ENCODE measurements at places on chromosomes 16 and 17. TPM values are rescaled to one million over a fixed set of nuclear protein-coding genes. Genes with fewer than 3 reads are reported as not detected.

GRCh38 chr17:72343911-72344310, 223.1 kb downstream of the SOX9 start:
- DNase-seq, result no peak

DNA sequence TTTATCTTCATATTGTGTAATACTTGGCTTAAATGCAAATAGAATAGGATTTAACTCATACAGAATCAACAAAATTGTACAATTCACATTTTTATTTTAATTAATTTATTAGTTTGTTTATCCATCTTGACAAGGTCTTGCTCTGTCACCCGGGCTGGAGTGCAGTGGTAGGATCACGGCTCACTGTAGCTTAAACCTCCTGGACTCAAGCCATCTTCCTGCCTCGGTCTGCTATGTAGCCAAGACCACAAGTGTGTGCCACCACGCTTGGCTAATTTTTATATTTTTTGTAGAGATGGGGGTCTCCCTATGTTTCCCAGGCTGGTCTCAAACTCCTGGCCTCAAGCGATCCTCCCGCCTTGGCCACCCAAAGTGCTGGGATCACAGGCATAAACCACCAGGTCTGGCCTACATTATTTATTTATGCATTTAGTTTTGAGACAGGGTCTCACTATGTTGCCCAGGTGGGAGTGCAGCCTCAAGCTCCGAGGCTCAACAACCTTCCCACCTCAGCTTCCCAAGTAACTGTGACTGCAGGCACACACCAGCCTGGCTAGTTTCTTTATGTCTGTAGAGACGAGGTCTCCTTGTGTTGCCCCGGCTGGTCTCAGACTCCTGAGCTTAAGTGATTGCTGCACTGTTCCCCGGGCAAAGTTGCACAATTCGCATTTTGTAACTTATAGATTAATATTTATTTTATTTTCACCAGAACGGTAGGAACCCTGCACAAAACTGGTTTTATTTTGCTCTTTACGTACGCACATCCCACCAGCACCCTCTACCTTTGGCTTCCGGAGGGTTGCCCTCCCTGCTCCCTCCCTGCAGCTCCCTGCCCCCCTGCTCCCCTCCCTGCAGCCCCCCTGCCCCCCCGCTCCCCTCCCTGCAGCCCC, 4.9 kb downstream of the DPEP1 start:
- DNase-seq, result no peak

GRCh38 chr16:80403894-80404293, 136.9 kb upstream of the DYNLRB2 start:
- DNase-seq, result no peak

DNA sequence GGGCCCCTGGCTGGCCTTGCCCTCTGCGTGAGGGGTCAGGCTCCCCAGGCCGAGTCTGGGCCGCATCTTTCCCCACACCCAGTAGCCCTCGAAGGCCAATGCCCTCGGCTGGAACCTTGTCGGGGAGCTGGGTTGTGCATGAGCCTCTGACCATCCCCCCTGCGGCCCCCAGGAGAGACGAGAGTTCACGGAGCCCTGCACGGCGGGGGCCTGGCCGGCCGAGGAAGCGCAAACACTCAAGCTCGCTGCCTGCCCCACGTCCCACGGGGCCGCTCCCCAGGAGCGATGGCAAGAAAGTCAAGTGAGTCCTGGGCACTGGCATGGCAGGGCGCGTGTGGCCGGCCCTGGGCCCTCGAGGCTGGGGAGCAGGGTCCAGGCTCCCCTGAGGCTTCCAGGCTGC, 57.3 kb downstream of the BAHCC1 start:
- DNase-seq, result no peak

- DNase-seq, result no peak
Measured at GRCh38 chr16:11349599-11350276, 4.5 kb downstream of the RMI2 start.

GRCh38 chr17:35498448-35499178, 38.9 kb downstream of the SLFN12L start:
- no peak for DNase-seq

The C16orf95 gene
- 1.6 TPM for total RNA-seq

The CRYBA1 gene
- total RNA-seq, result not detected

The CSH1 gene
- total RNA-seq, result not detected

The C16orf46 gene
- 0.29 TPM for total RNA-seq

The AANAT gene
- total RNA-seq, result not detected

The SLC2A4 gene
- total RNA-seq, result not detected

All from CD4-positive, alpha-beta memory T cell (primary cell).